ENCODE measurements at places on chromosomes 6 and 20.

- H3K27me3 ChIP-seq = no peaks in the 10 kb centered on the region
- no peak for DNase-seq
- no peaks in the 10 kb centered on the region for H3K4me1 ChIP-seq
- H3K36me3 ChIP-seq = no peaks in the 10 kb centered on the region
- no peak overlapping the region for H3K4me3 ChIP-seq
Measured at GRCh38 chr6:60695232-60695631, 1590.8 kb downstream of the KHDRBS2 start.

- H3K4me1 ChIP-seq = peaks cover 19% of the 10 kb centered on the region
- H3K27me3 ChIP-seq = no peaks in the 10 kb centered on the region
- peak overlapping the region; percentile 68 for H3K27ac ChIP-seq
Measured at GRCh38 chr20:10769700-10770099, 95.9 kb upstream of the JAG1 start.

DNA sequence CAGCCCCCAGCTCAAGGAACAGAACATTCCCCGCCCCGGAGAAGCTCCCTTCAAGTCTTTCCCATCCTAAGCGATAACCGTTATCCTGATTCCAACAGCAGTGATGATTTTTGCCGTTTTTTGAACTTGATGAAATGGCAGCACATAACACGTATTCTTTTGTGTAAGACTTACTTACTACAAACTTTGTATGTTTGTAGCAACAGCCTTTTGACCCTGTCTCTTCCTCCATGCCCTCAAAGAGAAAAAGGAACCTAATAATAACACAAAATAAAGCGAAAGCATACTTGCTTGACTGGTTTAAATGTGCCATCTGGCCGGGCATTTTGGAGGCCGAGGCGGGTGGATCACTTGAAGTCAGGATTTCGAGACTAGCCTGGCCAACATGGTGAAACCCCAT lies 26.4 kb upstream of the SLC9A8 start:
- H3K36me3 ChIP-seq = no peaks in the 10 kb centered on the region

- no peaks in the 10 kb centered on the region for H3K27me3 ChIP-seq
- peaks cover 34% of the 10 kb centered on the region for H3K4me1 ChIP-seq
- no peak for DNase-seq
Measured at GRCh38 chr20:10961651-10962288, 288.0 kb upstream of the JAG1 start.

- DNase-seq = no peak
- no peaks in the 10 kb centered on the region for H3K36me3 ChIP-seq
- H3K27me3 ChIP-seq = peaks cover 6% of the 10 kb centered on the region
- peaks cover 8% of the 10 kb centered on the region for H3K4me1 ChIP-seq
Measured at GRCh38 chr20:61170496-61171320, 81.4 kb upstream of the CDH4 start.

GRCh38 chr20:9200620-9201019 lies 131.7 kb downstream of the PLCB4 start:
- H3K27ac ChIP-seq = peak overlapping the region; percentile 72
- H3K36me3 ChIP-seq = no peaks in the 10 kb centered on the region
- peaks cover 38% of the 10 kb centered on the region for H3K4me1 ChIP-seq
- H3K27me3 ChIP-seq = no peaks in the 10 kb centered on the region
- DNase-seq = no peak

DNA sequence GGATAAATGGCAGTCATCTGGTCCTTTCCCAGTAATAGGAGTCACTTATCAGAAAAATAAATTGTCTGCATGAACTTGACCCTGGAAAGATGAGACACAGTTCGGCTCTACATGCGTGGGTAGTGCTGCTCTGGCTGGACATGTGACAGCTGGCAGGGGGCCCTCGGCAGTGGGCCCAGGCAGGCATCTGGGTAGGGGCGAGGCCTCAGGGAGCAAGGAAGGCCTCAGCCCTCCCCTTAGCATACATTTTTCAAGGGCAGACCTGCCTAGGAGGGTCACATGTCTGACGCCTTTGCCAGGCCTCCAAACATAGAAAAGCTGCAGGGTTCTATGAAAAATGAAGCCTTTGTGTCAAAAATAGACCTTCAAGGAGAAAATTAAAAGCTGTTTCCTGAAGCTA lies 12.8 kb upstream of the ILRUN start:
- H3K4me1 ChIP-seq = peaks cover 18% of the 10 kb centered on the region
- DNase-seq = no peak
- no peaks in the 10 kb centered on the region for H3K27me3 ChIP-seq
- H3K36me3 ChIP-seq = no peaks in the 10 kb centered on the region

GRCh38 chr6:157253699-157254098 lies 69.6 kb downstream of the TMEM242 start:
- no peaks in the 10 kb centered on the region for H3K36me3 ChIP-seq
- no peak overlapping the region for H3K4me3 ChIP-seq
- no peak for DNase-seq
- no peak overlapping the region for H3K27ac ChIP-seq

- peak overlapping the region; percentile 74 for H3K27ac ChIP-seq
- peak overlapping the region; percentile 40 for H3K4me3 ChIP-seq
- peaks cover 31% of the 10 kb centered on the region for H3K36me3 ChIP-seq
- H3K27me3 ChIP-seq = no peaks in the 10 kb centered on the region
- H3K4me1 ChIP-seq = peaks cover 32% of the 10 kb centered on the region
Measured at GRCh38 chr20:49510562-49511122, 28.2 kb upstream of the KCNB1 start.

DNA sequence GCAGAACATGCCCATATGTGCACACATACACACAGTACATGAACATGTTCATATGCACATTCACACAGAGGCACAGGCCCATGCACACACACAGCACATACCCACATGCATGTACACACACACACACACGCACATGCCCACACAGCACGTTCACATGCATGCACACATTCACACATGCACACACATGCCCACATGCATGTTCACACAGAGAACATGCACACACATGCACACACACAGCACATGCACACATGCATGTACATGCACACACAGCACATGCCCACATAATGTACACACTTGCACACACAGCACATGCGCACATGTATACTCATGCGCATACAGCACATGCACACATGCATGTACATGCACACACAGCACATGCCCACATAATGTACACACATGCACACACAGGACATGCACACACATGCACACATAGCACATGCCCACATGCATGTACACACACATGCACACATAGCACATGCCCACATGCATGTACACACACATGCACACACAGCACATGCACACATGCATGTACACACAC lies 25.9 kb downstream of the RNASET2 start:
- H3K27ac ChIP-seq = no peak overlapping the region
- no peaks in the 10 kb centered on the region for H3K27me3 ChIP-seq
- H3K36me3 ChIP-seq = peaks cover 2% of the 10 kb centered on the region
- DNase-seq = no peak

- peaks cover 5% of the 10 kb centered on the region for H3K4me1 ChIP-seq
- no peaks in the 10 kb centered on the region for H3K36me3 ChIP-seq
- DNase-seq = no peak
- peak within 1 kb of the TSS; percentile 61 for H3K4me3 ChIP-seq
- peaks cover 11% of the 10 kb centered on the region for H3K27me3 ChIP-seq
Measured at GRCh38 chr6:35804996-35805736, at the start of gene LHFPL5. Gene LHFPL5 (plus strand): TSS chr6:35805352. CDS start chr6:35805671, 319 bp downstream.

DNA sequence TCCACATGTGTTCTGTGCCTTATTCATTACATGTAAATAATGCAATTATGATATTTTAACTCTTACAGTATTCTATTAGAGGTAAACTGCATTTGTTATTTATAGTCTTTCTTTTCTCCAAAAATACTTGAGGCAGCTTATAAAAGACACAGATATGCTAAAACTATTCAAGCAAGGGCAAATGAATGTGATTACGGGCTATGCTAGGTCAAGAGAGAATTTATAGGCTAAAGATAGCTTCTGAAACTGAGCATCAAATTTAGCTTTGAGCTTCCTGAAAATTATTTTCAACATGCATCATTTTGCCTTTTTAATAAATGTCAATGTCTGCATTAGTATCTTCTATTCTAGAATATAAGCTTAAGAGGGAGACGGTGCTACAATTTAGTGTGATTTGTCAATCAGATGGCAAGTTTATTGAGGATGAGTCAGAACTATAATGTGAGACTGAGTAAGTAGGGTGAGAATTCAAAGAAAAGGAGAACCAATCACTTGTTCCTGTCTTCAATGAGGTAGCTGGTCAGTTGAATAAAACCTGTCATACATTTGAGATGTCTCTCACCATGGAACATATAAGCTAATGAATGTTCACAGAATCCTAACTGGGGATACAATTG lies 669.4 kb upstream of the CITED2 start:
- H3K27me3 ChIP-seq = no peaks in the 10 kb centered on the region
- DNase-seq = no peak
- H3K36me3 ChIP-seq = no peaks in the 10 kb centered on the region
- H3K4me3 ChIP-seq = no peak overlapping the region

DNA sequence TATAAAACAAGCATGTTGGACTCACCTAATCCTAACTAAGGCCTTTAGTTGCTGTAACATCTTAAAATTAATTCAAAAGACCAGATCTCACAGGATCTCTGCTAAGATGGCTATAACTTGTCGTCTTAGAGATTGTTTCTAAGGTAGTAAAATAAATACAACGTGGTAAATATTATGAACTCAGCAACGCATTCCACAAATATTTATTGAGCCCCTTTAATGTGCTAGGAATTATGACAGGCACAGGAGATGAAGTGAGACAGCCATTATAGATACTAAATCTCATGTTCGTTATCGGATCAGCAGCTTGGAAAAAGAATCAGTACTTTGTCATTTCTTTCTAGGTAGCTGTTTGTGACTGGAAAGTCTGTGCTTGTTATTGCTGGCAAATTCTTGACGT lies 20.9 kb upstream of the MCM3 start:
- no peaks in the 10 kb centered on the region for H3K36me3 ChIP-seq
- H3K4me1 ChIP-seq = peaks cover 11% of the 10 kb centered on the region
- no peak overlapping the region for H3K4me3 ChIP-seq

DNA sequence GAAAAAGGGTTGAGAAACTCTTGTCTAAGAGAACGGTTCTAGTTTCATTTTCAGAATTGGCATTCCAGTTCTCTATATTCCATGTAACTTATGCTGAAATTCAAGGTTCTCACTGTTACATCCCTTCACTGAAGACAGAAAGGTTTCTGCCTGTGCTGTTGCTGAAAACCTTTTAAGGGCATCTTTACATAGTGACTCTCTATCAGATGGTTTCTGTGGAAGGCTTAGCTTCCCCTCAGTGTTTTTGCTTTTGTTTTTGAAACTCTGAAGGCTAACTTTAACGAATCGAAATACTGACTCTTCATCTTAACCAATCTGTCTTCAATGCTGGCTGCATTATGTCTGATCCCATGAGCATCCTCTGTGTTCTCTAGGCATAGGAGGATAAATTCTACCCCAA lies 1286.2 kb upstream of the EYS start:
- no peak for DNase-seq
- no peak overlapping the region for H3K27ac ChIP-seq
- peaks cover 1% of the 10 kb centered on the region for H3K36me3 ChIP-seq
- no peaks in the 10 kb centered on the region for H3K27me3 ChIP-seq
- H3K4me1 ChIP-seq = no peaks in the 10 kb centered on the region

DNA sequence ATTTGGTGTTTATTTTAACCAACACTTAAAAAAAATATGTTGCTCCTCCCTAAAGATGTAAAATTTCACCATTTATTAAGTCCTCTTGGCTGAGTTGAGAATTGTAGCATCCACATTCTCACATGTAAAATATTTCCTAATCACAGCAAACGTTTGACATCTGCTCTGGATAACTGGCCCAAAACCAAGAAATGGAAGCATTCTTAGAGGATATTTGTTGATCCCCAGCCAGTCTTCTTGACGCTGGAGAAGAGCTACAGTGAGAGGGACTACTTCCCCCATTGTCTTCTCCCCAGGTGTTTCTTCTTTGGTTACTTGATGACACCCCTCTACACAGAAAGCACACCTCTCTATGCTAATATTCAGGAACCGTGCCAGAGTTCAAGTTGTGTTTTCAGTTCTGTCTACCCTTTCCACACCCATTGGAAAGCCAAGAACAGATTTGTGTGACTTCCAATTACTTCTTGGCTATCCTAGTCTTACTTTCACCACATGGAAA lies 454.5 kb upstream of the JAG1 start:
- DNase-seq = no peak
- H3K4me1 ChIP-seq = peaks cover 33% of the 10 kb centered on the region
- H3K27ac ChIP-seq = no peak overlapping the region

GRCh38 chr6:35046862-35047261 lies 94.3 kb downstream of the TCP11 start:
- DNase-seq = no peak
- peaks cover 5% of the 10 kb centered on the region for H3K4me1 ChIP-seq
- H3K27ac ChIP-seq = no peak overlapping the region
- no peaks in the 10 kb centered on the region for H3K36me3 ChIP-seq

GRCh38 chr20:48649868-48650267 lies 177.9 kb downstream of the PREX1 start:
- DNase-seq = no peak
- no peaks in the 10 kb centered on the region for H3K4me1 ChIP-seq
- H3K27ac ChIP-seq = no peak overlapping the region
- no peaks in the 10 kb centered on the region for H3K27me3 ChIP-seq
- peaks cover 4% of the 10 kb centered on the region for H3K36me3 ChIP-seq

- H3K4me3 ChIP-seq = no peak overlapping the region
- no peaks in the 10 kb centered on the region for H3K36me3 ChIP-seq
- H3K27me3 ChIP-seq = peaks cover 27% of the 10 kb centered on the region
- H3K27ac ChIP-seq = no peak overlapping the region
- H3K4me1 ChIP-seq = no peaks in the 10 kb centered on the region
- DNase-seq = no peak
Measured at GRCh38 chr6:170112583-170112860, 178.4 kb downstream of the DLL1 start.

GRCh38 chr20:38196592-38196991 lies 31.5 kb upstream of the TGM2 start:
- H3K27me3 ChIP-seq = no peaks in the 10 kb centered on the region
- H3K27ac ChIP-seq = peak overlapping the region; percentile 57
- peaks cover 24% of the 10 kb centered on the region for H3K4me1 ChIP-seq
- H3K4me3 ChIP-seq = no peak overlapping the region
- no peak for DNase-seq

DNA sequence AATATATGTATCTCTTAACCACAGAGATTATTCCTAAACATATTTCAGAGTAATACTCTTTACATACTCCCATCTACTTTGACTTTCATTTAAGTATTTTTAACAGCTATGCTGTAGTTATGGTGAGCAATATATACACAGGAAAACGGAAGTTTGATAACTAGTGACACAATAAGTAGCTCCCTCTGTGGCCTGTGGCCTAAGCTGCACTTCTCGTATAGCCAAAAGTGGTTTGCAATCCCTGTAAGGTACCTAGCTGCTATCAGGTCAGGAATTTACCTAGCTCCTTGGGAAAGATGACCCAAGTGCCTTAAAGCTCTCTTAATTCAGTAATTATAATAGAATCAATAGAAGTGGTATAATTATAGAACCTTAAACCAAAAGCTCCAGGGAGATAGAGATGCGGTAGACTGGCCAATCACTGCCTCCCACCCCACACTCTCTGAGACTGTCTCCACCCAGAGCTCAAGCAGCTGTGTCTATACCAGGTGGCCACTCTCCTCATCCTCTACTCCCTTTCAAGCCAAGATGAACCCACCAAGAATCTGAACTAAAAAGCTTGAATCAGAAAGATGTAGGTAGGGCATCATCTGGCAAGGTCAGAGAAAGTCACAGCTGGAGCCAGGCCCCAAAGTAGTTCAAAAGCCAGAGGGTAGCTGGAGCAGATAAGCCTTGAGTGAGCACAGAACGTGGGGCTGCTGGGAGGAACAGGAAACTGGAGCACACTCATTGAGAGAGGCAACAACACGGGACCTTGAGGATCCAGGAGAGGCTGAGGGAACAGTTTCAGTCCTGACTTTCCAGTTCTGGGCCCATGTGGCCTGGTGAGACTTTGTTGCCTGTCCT lies 84.9 kb upstream of the ASF1A start:
- no peak for DNase-seq
- peaks cover 6% of the 10 kb centered on the region for H3K4me1 ChIP-seq
- no peak overlapping the region for H3K4me3 ChIP-seq
- peaks cover 7% of the 10 kb centered on the region for H3K36me3 ChIP-seq
- H3K27me3 ChIP-seq = no peaks in the 10 kb centered on the region

- H3K4me1 ChIP-seq = peaks cover 3% of the 10 kb centered on the region
- H3K36me3 ChIP-seq = peaks cover 4% of the 10 kb centered on the region
- no peak overlapping the region for H3K4me3 ChIP-seq
- no peaks in the 10 kb centered on the region for H3K27me3 ChIP-seq
Measured at GRCh38 chr20:63737695-63737944, 1.2 kb downstream of the LIME1 start.
